ENCODE measurements at places on chromosomes 3 and 15. TPM values are rescaled to one million over a fixed set of nuclear protein-coding genes. Genes with fewer than 3 reads are reported as not detected.

Gene TMEM108
- 4.5 TPM for polyA plus RNA-seq

Gene EPHA6
- not detected for polyA plus RNA-seq

Gene CYP8B1
- not detected for polyA plus RNA-seq

Gene HRG
- not detected for polyA plus RNA-seq

Gene ARL6IP5
- polyA plus RNA-seq: 171 TPM

Gene SSUH2
- 0.49 TPM for polyA plus RNA-seq

Gene OR4F6
- not detected for polyA plus RNA-seq

Gene RARB
- polyA plus RNA-seq: 2.0 TPM

Gene CDHR4
- polyA plus RNA-seq: 0.03 TPM

Gene OXTR
- 0.38 TPM for polyA plus RNA-seq

Gene MCTP2
- polyA plus RNA-seq: not detected

Gene BCHE
- 1.0 TPM for polyA plus RNA-seq

Gene MAGI1
- polyA plus RNA-seq: 4.6 TPM

Gene MESP2
- polyA plus RNA-seq: not detected

Gene TF
- 1.0 TPM for polyA plus RNA-seq

Gene PLA2G4D
- not detected for polyA plus RNA-seq

Gene HHLA2
- polyA plus RNA-seq: not detected

Gene LNP1
- 0.96 TPM for polyA plus RNA-seq
